Frontal cortex (tissue), 4 donors: ENCODE measurements at places on chromosomes 7 and 10.

- DNase-seq = no peak
These were observed 7.0 kb upstream of the MYL7 start for GRCh38 chr7:44148166-44148565.

DNA sequence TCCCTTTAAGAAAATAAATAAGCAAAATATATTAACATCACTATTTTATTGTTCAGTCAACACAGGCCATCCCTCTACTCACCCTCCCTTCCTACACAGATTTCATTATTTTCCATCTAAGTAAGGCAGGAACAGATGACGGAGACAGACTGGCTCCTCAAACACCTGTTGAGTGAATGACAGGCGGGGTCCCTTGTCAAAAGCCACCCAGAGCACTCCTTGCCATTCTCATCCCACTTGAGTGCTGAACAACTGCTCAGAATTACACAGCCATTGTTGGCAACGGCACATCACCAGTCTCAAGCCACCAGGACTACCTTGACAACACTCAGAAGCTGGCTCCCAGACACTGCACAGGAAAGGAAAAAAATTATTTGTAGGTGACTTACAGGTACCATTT lies 3.3 kb downstream of the GRB10 start:
- DNase-seq = no peak

- peak; percentile 24 for DNase-seq
These were observed 279.4 kb upstream of the HABP2 start for GRCh38 chr10:113273181-113274163.

DNA sequence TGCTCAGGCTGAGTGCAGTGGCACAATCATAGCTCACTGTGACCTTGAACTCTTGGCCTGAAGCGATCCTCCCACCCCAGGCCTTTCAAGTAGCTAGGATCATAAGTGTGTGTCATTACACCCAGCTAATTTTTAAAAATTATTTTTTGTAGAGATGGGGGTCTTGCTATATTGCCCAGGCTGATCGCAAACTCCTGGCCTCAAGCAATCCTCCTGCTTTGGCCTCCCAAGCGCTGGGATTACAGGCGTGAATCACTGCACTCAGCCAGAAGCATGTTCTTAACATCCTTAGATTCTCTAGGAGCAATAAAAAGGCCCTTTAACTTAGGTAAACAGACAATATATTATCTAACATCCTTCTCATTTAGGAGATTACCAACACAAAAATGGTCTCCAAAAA lies 38.3 kb upstream of the EFCAB10 start:
- DNase-seq = no peak

- no peak for DNase-seq
These were observed 30.3 kb upstream of the ATXN7L1 start for GRCh38 chr7:105906695-105907094.

DNA sequence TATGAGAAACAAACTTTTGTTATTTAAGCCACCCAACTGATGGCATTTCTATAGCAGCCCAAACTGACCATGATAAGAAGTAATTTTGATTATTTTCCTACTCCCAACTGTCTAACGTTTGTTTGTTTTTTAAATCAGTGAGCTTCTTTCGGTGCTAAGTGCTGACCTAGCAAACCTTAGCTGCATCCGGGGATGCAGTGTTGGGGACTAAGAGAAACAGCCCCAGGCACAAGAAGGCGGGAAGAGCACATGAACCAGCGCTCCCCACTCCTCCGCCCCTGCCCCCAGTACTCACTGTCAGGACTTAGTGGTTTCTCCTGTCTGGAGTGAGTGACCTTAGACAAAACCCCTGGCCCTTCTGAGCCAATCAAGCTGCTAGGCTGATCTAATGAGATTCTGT lies 168.8 kb downstream of the CALN1 start:
- DNase-seq = no peak

DNA sequence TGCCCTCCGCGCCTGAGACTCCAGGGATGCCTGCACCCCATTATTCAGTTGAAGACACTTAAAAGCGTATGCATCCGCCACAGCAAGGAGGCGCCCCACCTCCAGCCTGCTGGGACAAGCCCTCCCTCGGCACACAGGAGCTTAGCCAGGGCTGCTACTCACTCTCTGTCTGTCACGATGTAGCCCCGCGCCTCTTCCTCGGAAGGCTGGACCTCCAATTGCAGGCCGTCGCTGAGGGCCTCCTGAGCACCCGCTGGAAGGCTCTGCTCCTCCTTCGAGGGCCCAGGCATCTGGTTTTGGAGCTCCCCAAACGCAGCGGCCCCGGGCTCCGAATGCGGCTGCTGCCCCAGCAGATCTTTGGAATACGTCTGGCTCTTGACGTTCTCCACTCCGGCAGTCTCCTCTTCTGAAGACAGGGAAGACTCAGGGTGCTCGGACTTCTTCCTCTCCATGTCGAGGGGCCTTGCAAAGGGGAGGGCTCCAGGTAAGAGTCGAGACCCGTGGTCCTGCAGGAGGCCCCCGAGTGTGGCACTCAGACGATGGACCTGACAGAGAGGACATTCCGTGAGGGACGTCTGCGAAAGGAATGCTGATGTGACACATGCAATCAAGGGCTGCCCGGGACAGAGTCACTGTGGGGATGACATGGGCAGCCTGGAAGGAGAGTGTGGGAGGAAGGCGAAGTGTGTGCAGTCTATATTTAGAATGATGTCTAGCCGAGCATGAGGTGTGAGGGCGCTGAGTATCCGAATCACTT lies 453.9 kb downstream of the PTPRN2 start:
- no peak for DNase-seq

- DNase-seq = no peak
These were observed 31.1 kb upstream of the IMMP2L start for GRCh38 chr7:111593343-111593742.

- no peak for DNase-seq
These were observed 46.7 kb upstream of the FOXI2 start for GRCh38 chr10:127690176-127690835.

- DNase-seq = no peak
These were observed 104.0 kb downstream of the GRM3 start for GRCh38 chr7:86747698-86748097.

DNA sequence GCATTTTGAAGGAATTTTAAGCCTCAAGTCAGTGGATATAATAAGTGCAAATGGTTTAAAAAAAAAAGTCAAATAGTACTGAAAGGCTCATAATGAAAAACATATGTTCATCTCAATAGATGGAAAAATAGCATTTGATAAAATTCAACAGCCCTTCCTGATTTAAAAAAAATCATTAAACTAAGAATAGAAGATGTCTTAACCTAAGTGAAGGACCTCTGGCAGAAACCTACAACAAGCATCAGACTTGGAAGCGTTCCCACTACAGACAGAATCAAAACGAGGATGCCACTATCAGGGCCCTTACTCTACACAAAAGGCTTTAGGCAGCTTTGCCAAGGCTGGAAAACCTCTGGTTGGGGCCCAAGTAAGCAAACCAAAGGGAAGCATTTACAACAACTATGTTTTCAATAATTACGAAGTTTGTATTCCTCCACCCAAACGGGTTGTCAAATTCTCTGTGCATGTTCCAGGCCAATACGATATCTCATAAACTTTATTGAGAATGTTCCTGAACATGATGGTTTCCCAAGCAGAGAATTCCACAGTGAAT lies 45.1 kb downstream of the CYTH3 start:
- DNase-seq = no peak
